Adrenal gland (tissue), 19 donors: ENCODE measurements at places on chromosomes 12 and 14. TPM values are rescaled to one million over a fixed set of nuclear protein-coding genes. Genes with fewer than 3 reads are reported as not detected.

Gene GALNT8
- 3.1 TPM for total RNA-seq

Gene KHNYN
- 56.7 TPM for total RNA-seq

Gene STXBP6
- 0.69 TPM for total RNA-seq

Gene TAS2R30
- 2.5 TPM for total RNA-seq
